ENCODE measurements at places on chromosomes 5 and 9.

DNA sequence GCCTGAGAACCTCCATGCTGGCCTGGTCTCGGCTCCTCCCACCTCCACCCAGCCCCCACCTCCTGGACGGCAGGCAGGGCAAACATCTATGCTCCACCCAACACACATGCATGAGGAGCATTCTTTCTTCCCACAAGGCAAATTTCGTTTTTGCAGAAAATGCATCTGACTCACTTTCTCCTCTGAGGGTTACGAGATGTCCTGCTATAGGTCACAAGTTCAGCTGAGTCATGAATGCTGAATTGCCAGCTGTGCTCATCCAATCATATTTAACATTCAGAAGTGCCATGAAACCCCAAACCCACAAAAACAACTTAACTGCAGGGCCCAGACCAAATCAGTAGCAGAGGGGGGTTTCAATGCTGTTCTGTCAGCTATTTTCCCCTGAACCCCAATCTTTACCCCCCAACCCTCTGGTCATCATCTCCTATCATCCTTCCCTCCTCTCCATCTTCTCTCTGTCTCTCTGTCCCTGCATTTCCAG lies 39.0 kb upstream of the OSMR start:
- peak; percentile 69 for DNase-seq

GRCh38 chr5:1874771-1875220 lies 7.9 kb downstream of the IRX4 start:
- no peak for DNase-seq

- DNase-seq, result no peak
These were observed 48.6 kb downstream of the ANXA2R start for GRCh38 chr5:42991404-42992087.

DNA sequence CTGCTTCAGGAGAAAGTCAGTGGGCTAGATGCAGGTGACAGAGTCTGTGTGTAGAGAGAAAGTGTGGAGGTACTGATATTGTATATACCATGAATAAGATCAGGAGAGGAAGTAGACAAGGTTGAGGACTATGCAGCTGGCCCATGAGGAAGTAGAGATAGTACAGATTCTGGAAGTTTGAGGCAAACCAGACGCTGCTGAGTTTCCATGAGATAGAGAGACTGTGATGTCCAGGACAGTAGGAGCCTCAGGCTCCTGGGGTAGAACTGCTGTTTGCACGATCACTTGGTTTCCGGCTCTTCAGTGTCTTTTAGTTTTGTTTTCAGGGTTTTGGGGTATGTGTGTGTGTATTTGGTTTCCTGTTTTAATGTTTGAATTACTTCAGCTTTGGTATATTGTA lies 13.6 kb downstream of the OTULINL start:
- no peak for DNase-seq

GRCh38 chr9:16532272-16532671 lies 338.2 kb downstream of the BNC2 start:
- DNase-seq, result no peak

DNA sequence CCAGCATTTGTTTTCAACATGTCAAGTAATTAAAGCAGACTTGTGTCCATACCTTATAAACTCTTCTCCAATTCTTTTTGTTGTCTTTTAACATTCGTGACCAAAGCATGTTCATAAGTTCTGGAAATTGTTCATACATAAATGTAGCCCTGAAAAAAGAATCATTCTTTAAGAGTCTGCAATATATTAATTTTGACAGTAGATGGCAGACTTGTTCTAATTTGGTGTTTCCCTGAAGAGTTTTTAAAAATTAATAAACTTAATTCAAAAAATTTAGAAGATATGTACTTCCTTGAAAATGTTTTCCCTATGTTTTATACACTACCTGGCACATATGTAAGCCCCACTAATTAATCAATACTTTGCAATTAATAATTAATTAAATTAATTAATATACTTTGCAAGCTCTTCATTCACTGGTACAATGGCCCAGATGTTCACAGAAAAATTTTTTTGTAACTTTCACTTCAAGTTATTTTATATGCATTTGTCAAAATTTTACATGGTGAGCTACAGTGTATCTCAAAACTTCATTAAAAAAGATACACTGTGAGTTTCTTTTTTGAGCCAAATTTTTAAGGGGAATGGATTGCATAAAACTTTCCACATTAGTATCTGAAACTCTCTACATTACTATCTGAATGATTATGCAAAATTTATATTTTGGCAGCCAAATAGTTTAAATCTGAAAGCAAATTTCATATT lies 42.1 kb downstream of the CLINT1 start:
- no peak for DNase-seq
